ENCODE measurements at places on chromosomes 7 and 10.

DNA sequence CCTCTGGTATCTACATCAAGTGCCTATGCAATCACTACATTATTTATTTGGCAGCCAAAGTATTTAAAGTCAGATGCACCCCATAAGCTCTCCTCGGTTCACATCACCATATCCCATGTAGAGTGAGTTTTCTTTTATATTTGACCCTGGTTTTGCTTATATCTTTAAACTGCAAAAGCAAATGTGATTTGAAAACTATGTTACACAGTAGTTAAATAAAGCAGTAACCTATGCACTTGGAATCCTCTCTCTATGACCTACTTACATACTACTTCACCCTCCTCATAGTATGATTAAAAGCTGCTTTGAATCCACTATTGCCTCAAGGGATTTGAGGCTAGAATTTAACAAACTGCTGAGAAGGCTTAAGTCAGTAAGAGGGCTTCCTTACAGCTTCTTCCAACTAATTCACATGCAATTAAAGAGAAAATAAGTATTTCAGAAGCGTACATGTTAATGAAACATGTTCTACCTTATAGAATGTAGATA, 2.2 kb upstream of the CELF2 start:
- DNase-seq = no peak

DNA sequence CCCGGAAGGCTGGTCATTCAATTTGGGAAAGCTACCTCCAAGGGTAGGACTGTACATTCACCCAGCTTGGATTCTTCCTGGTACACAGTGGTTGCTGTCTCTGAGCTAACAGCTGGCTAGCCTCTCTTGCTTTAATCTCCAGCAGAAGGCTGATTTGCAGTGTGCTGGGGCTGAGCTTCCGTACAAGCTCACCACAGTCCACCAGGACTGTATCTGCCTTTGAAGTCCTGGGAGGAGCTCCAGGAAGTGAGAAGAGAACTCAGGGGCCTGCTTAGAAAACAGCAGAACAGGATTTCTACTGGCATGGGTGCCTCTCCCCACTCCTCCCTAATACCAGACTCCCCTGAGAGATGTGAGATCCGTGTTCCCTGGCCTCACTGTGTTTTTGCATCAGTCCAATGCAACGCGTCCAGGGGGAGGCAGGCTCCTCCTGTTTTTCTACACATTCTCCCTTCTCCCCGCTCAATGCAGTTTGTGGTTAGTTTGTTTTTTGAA, 6.6 kb downstream of the AFAP1L2 start:
- DNase-seq = no peak

DNA sequence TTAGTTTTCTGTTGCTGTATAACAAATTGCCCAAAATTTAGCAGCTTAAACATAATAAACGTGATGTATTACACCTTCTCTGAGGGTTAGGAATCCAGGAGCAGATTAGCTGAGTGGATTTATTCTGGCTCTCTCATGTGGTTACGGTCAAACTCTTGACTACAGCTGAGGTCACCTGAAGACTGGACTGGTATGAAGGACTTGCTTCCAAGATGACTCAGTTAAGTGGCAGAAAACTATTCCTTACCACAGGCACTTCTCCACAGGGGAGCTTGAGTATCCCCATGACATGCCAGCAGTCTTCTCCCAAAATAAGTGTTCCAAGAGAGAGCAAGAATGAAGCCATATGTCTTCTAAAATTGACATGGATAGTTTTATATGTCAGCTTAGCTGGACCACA, 957.2 kb upstream of the GHITM start:
- DNase-seq = no peak

- no peak for DNase-seq
Observed at GRCh38 chr10:3702569-3702968, 82.4 kb downstream of the KLF6 start.

- no peak for DNase-seq
Observed at GRCh38 chr10:106799776-106800175, 364.7 kb downstream of the SORCS1 start.

GRCh38 chr10:70433581-70434280, 7.8 kb downstream of the NODAL start:
- no peak for DNase-seq

DNA sequence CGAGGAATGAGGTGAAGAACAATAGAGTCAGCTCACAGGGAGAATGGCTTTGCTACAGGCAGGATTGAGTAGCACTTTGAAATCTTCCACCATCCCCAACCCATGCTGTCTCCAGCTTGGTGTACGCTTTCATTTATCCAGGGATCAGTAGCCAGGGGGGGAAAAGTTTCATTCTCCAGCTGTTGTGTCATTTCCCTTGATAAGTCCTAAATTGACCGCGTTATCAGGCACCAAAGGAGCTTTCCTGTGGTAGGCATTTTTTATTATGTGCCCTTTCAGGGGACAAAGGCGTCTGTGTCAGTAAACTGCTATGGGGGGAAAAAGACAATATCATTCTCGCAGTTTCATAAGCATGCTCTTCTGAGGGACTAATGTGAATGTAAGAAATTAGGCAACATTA, 106.6 kb upstream of the YAE1 start:
- DNase-seq = no peak

DNA sequence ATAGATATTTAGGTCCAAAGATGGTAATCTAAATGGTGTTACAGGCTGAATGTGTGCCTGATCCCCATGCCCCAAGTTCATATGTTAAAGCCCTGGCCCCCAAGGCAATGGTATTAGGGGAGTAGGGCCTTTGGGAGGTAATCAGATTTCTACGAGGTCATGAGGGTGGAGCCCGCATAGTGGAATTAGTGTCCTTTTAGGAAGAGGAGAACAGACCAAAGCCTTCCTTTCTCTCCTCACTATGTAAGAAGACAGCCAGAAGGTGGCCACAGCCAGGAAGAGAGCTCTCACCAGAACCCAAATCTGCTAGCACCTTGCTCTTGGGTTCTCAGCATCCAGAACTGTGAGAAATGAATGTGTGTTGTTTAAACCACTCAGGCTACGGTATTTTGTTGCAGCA, 15.2 kb downstream of the ERVW-1 start:
- no peak for DNase-seq

DNA sequence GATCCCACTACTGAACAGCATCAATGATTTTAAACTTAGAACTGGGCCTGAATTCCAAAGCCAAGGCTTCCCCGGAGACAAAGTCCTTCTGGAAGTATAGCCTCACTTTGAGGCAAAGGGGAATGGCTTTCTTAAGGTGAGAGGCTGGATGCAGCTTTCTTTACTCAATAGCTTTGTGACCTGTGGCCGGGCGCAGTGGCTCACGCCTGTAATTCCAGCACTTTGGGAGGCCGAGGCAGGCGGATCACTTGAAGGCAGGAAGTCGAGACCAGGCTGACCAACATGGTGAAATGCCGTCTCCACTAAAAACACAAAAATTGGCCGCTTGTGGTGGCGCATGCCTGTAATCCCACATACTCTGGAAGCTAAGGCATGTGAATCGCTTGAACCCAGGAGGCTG, 3.2 kb upstream of the FGFR2 start:
- DNase-seq = no peak

- no peak for DNase-seq
Observed at GRCh38 chr10:89657302-89657701, 12.3 kb upstream of the PANK1 start.

Measured in ureter (tissue), 1 donor.